Cardiac ventricle fibroblast (primary cell): ENCODE measurements at places on chromosomes 2 and 18. TPM values are rescaled to one million over a fixed set of nuclear protein-coding genes. Genes with fewer than 3 reads are reported as not detected.

The ARHGAP25 gene
- 2.5 and 3.2 TPM in 2 replicates for total RNA-seq

The RTP5 gene
- not detected in 2 replicates for total RNA-seq

The EGR4 gene
- total RNA-seq, result not detected in 2 replicates

The RNF152 gene
- total RNA-seq, result 2.3 and 4.3 TPM in 2 replicates

The SERPINB10 gene
- total RNA-seq, result not detected in 2 replicates

The EVA1A gene
- 14.4 and 19.0 TPM in 2 replicates for total RNA-seq

The FABP1 gene
- not detected in 2 replicates for total RNA-seq

The LIMS1 gene
- total RNA-seq, result 71.3 and 81.6 TPM in 2 replicates

The HOXD3 gene
- not detected in 2 replicates for total RNA-seq

The GCG gene
- total RNA-seq, result not detected in 2 replicates

The LYG2 gene
- total RNA-seq, result not detected in 2 replicates

The BBS5 gene
- total RNA-seq, result 5.1 and 6.7 TPM in 2 replicates

The UBXN2A gene
- total RNA-seq, result 11.9 and 14.4 TPM in 2 replicates

The AGXT gene
- total RNA-seq, result not detected in 2 replicates

The PLEK gene
- total RNA-seq, result not detected in 2 replicates

The ECEL1 gene
- not detected in 2 replicates for total RNA-seq

The HS1BP3 gene
- 23.3 and 29.8 TPM in 2 replicates for total RNA-seq

The GKN2 gene
- not detected in 2 replicates for total RNA-seq

The DCTN1 gene
- total RNA-seq, result 83.1 and 101 TPM in 2 replicates

The PFN4 gene
- 0.69 TPM in 1 of 2 replicates, not detected in the other for total RNA-seq

The UGT1A4 gene
- 0.34 TPM in 1 of 2 replicates, not detected in the other for total RNA-seq

The MEP1B gene
- not detected in 2 replicates for total RNA-seq

The ABCG8 gene
- not detected in 2 replicates for total RNA-seq
